ENCODE measurements at places on chromosomes 6 and 20. TPM values are rescaled to one million over a fixed set of nuclear protein-coding genes. Genes with fewer than 3 reads are reported as not detected.

The PLAGL2 gene
- total RNA-seq, result 52.7 TPM

The ADGRF5 gene
- total RNA-seq, result 0.58 TPM

The FILIP1 gene
- total RNA-seq, result 2.0 TPM

The ADTRP gene
- 1.4 TPM for total RNA-seq

The RSPH9 gene
- 0.14 TPM for total RNA-seq

DNA sequence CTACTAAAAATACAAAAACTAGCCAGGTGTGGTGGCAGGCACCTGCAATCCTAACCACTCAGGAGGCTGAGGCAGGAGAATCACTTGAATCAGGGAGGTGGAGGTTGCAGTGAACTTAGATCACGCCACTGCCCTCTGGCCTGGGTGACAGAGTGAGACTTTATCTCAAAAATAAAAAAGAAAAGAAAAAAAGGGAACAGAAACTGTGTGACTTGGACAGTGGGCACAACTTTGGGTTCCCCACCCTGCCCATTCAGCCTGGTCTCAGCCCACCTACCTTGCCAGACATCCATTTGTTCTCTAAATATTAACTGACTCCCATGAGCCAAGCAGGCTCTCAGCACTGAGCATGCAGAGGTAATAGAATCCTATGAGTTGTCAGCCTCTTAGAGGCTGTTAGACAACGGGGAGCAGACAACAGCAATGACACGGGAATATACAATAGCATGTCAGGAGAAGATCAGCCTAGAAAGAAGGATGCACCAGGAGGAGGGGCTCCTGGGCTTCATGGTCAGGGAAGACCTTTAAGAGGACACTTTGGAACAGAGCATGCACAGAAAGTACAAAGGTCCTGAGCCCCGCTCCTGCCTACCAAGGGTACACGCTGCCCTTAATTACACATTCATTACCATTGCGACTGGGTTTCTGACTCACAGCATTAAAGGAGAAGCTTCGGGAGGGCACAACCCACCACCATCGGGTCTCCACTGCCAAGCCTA is 20.0 kb downstream of the FAM209B start:
- no peak for DNase-seq

DNA sequence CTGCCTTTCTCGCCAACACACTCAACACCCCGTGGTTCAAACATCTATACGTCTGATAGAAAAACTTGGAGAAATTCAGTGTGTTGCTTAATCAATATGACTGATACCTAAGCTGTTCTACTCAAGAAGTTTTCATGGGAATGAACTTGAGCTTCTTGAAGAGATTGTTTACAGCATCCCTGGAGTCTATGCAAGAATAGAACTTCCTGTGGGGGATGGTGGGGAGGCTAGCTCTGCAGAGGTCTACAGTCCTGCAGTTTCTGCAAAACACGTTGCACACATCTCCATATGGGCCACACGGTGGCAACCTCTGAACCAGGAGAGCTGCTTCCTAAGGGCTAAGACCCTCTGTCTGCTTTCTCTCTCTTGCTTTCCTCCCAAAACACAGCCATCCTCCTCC is 32.7 kb upstream of the FANCE start:
- DNase-seq, result no peak

GRCh38 chr20:36104244-36104643 is 50.3 kb upstream of the EPB41L1 start:
- DNase-seq, result no peak

DNA sequence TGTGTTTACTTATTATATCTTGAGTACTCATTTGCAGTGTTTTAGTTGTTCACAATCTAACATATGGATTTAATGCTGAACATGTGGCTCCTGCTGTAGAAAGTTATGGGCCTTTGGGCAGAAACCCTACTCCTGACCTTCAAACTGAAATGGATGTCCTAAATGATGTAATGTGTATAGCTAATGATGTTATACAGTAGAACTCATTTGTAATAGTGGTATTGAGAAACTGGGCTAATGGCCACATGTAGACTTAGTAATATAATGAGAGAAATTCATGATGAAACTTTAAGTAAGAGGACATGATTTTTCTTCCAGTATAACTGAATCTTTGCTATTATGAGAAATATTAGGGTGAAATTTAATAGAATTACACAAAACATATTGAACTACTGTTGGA is 121.3 kb upstream of the PTPRK start:
- no peak for DNase-seq

GRCh38 chr6:136750696-136751521 is 41.4 kb downstream of the MAP3K5 start:
- DNase-seq, result no peak

GRCh38 chr6:122238861-122239260 is 160.6 kb upstream of the HSF2 start:
- no peak for DNase-seq

GRCh38 chr6:11054722-11055121 is 10.6 kb upstream of the ELOVL2 start:
- no peak for DNase-seq

DNA sequence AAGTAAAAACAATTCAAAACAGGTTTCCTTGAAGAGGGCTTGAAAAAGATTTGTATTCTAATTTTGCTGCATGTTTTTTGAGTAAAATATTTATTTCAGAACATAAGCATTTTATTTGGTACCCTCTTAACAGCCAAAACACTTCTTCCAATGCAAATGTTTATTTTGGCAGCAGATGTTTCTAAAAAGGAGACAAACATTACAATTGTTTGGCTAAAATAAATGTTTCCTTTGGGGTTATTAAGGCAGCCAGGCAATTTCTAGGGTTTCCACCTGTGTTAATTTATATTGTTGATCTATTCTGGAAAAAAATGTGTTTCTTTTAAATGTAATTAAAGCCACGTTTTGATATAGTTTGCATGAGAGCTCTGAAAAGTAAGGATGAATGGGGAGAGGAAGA is 56.6 kb downstream of the ARID1B start:
- no peak for DNase-seq

- no peak for DNase-seq
Measured at GRCh38 chr20:38610521-38610920, 8.9 kb downstream of the ARHGAP40 start.

DNA sequence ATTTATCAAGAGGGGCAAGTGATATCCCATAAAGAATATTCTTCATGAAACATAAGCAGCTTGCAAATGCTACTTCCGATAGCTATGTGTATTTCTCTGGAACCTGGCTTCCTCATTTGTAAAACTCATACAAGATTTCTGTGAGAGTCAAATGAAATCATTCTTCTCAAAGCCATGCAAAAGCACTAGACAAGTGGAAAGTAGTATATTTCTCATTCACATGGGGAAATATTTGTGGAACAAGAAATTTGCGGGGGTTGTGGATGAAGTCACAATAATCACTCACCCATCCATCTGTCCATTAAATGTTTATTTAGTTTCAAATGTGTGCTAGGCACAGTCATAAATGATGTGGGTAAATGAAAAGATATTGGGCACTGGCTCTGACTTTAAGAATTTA is 150.5 kb downstream of the IPCEF1 start:
- DNase-seq, result no peak

DNA sequence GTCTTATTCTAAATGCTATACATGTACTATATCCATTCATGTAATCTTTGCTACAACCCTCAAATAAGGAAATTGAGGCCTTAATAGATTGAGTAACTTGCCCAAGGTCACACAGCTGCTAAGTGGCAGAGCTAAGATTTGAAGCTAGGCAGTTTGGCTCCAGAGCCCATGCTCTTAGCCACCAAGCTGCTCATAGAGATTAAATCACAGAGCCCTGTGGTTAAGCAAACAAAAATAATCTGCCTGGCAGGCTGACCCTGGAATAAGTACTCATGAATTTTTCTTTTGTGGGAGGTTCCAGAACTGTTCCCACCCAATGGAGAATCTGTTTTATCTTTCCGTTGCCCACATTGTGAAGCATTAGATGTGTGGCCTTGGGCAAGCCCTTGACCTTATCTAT is 7.4 kb downstream of the AAR2 start:
- no peak for DNase-seq

- no peak for DNase-seq
Measured at GRCh38 chr20:43843096-43843964, 71.3 kb upstream of the TOX2 start.

GRCh38 chr20:58654337-58654736 is 3.3 kb downstream of the STX16 start:
- DNase-seq, result no peak

DNA sequence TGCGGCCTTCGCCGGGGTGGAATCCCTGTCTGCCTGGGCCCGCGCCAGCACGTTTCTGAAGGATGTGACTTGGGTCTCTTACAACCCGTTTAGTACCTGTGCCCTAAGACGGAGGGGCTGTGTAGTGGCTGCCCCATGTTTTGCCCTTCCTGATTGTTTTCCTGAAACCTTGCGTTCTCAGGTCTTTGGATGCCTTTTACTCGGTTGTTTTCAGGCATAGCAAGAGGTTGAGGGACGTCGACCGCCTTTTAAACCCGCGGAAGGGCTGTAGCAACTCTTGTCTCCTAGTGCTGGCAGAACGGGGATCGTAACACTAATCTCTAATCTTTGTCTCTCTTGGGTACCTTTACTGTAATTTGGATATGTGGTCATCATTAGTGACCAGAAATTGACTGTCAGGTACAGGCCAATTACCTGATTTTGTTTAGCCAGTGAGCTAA is 706 bp upstream of the NANP start:
- DNase-seq, result no peak

DNA sequence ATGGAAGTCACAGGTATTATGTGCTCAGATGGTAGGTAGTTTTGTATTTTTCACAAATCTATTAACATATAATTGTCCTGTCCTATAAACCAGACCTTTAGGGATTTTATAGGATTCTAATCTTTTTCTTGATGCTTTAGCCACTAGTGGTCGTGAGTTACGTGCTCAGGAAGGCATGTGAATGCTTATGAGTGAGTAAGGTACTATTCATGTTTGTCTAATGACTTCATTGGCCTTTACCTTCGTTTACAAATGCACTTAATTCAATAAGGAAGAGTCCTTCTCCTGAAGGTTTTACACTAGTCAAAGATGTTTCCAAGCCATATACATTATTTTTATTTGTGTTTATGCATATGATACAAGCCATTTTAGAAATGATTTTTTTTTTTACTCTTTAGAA is 23.0 kb downstream of the PACRG start:
- no peak for DNase-seq

DNA sequence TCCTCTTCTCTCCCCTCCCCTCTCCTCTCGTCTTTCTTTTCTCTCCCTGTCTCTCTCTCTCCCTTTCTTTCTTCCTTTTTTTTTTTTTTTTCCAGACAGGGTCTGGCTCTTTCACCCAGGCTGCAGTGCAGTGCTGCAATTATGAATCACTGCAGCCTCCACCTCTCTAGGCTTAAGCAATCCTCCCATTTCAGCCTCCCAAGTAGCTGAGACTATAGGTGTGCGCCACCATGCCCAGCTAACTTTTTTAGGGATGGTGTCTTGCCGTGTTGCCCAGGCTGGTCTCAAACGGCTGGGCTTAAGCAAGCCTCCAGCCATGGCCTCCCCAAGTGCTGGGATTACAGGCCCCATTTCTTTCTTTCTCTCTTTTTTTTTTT is 59.9 kb upstream of the NCOA3 start:
- DNase-seq, result no peak

DNA sequence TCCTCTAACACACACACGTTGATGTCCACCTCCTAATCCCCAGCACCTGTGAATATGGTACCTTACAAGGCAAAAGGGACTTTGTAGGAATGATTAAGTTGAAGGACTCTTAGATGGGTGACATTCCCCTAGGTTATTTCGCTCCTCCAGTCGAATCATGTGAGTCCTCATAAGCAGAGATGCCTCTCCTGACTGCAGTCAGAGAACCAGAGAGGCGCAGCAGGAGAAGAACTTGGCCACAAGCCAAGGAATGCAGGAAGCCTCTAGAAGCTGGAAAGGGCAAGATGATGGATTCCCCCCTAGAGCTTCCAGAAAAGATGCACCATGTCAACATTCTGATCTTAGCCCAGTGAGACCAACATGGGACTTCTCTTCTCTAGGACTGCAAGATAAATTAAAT is 133.1 kb upstream of the PTPRT start:
- DNase-seq, result no peak

DNA sequence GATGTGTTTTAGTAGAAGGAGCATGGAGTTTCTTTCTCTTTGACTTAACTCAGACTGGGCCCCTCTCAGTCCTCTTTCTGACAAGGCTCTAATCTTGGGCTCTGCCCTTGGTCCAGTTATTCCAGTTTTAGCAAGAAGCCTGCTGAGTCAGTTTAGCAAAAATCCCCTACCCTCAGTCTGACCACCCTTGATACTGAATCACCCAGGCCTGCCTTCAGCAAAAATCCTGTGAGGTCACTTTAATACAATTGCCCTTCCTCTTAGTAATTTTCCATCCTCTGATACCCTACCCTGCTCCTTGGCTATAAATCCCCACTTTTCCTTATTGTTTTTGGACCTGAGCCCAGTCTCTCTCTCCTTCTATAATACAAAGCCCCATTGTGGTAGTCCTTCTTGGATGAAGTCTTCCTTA is 326.7 kb upstream of the NOX3 start:
- no peak for DNase-seq

- DNase-seq, result no peak
Measured at GRCh38 chr6:159654483-159655098, 38.5 kb downstream of the SOD2 start.

- no peak for DNase-seq
Measured at GRCh38 chr6:108518714-108519576, 41.8 kb upstream of the FOXO3 start.

- DNase-seq, result no peak
Measured at GRCh38 chr20:51388756-51389542, 153.6 kb downstream of the NFATC2 start.

GRCh38 chr6:39998126-39998525 is 63.9 kb upstream of the MOCS1 start:
- DNase-seq, result no peak

GRCh38 chr6:51024126-51024525 is 205.5 kb downstream of the TFAP2B start:
- no peak for DNase-seq

- no peak for DNase-seq
Measured at GRCh38 chr6:97405818-97406409, 122.9 kb upstream of the MMS22L start.

DNA sequence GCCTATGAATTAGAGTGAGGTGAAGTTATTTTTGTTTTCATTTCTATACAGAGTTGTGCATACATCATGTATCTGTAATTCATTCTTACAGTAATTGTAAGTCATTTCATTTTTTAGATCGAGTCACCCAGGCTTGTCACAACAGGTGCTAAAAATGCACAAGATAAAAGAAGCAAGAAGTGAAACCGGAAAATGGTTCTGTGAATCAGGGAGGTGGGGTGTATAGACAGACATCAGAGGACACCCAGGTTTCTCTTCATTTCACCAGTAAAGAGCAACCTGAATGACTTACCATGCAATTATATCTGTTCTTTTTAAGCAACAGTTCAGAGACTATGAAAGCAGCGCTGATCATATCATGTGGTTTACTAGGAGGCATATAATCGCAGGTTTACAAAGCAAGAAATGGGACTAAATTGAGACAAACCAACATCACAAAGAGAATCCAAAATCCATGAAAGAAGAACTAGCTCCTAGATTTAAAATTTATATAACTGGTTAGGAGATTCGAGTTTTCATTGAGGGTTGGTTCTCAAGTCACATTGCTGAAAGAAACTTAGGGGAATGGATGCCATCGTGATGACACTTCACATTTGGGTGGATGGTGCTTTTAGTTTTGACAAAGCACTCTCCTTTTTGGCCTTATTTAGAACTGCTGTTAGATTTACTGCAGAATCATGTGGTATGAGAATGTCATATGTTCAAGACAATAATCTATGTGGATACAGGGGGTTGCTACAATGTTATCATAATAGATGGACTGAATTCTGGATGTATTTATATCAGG is 27.9 kb upstream of the TBC1D7 start:
- DNase-seq, result no peak

GRCh38 chr20:24985802-24986201 is 6.7 kb downstream of the APMAP start:
- DNase-seq, result peak; percentile 31

Measured in type B pancreatic cell (in vitro differentiated cells).